ENCODE measurements at places on chromosomes 3 and 15. TPM values are rescaled to one million over a fixed set of nuclear protein-coding genes. Genes with fewer than 3 reads are reported as not detected.
A peak's percentile ranks its signal among the peaks of the same experiment; 100 is the strongest.

DNA sequence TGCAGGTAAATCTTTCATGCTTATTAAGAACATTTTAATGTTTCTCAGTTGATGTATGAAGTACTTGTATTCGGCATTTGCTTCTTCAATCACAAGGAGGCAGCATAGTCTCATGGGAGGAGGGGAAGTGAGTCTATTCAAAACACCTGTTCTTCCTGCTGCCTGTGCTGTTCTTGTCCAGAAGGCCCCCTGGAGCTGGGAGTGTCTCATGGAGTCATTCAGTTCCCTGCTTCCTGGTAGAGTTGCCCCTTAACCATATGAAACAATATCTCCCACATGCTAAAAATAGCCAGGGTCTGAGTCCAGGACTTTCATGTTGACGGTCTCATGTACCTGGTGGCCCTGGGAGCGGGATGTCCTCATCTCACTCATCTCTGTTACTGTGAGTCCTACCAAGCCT is 15.5 kb upstream of the PPP1R2 start:
- DNase-seq = peak; percentile 75

- DNase-seq = no peak
These were observed 1.7 kb downstream of the LRRC2 start for GRCh38 chr3:46564190-46565021.

DNA sequence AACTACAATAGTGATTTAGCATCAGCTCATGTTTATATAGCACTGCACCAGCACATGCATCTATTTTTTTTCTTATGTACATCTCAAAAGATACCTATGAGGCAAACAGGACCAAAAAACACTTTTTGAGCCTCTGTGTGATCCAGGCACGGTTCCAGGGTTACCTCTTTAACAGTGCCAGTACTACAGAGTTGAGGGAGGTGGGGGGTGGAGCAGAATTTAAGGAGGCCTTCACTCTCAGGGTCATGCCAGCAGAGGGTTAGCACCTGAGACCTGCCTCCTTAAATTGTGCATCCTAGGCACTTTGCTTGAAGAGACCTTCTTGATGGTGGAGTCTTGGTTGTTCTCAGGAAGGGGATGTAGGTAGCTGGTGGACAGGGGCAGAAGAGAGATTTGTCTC is 150.3 kb upstream of the TBL1XR1 start:
- DNase-seq = no peak

Gene PYGO1
- 11.8 TPM for total RNA-seq

GRCh38 chr3:119343719-119344118 is 49.5 kb downstream of the ARHGAP31 start:
- peak; percentile 26 for DNase-seq

Gene SCAANT1
- not detected for total RNA-seq

DNA sequence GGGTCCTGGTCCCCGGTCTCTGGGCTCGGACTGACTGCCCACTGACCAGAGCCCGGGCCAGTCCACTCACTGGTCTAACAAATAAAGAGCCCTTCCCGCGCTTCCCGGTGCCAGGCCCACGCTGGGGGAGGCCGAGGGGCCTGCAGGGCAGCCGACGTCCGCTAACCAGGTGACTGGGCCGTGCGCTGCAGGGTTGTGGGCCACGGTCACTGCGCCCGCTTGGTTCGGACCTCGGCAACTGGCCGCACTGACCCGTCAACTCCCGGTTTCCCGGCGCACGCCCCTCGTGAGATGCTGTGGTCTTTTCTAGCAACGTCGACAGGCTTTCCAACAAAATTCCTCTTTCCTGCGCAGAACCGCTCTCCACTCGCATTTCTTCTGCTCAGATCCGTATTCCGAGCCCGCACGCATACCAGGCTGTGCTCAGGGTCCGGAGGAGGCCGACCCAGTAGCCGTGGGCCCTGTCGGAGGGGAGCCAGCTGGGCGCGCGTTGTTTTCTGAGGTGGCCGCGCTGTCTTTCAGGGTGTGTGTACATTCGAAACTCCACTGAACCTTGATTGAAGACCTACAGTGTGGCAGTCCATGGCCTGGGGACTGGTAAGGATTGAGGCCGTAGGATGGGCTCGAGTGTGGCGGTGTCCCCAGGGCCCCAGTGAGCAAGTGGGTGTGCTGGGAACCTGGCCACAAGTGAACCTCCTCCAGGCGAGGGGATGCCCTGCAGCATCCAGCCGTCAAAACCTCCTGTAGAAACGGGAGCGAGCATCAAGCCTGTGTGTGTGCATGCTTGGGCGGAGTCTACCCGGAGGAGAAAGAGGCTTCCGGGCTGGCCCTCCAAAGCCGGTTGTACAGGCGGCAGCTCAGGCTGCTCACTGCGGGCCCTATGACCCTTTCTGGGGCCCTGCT is 875 bp upstream of the NT5DC2 start:
- DNase-seq = no peak

DNA sequence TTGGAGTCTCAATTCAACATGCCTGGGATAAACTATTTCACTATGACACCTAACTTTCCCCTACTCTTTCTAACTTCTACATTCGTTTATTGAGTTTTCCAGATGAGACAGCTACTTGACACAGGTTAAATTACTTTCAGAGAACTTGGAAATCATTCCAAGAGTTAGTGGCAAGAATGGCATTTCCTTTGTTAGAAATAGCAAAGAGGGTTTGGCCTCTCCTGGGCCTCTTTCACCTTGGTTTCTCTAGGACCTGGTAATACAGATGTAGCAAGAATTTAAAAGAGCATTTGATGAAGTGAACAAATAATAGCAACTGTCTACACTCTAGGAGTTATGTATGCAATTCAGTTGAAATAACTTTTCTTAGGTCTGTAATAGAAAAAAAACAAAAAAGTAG is 748.9 kb downstream of the MECOM start:
- DNase-seq = no peak

Gene MORC1
- not detected for total RNA-seq

Gene XCR1
- not detected for total RNA-seq

DNA sequence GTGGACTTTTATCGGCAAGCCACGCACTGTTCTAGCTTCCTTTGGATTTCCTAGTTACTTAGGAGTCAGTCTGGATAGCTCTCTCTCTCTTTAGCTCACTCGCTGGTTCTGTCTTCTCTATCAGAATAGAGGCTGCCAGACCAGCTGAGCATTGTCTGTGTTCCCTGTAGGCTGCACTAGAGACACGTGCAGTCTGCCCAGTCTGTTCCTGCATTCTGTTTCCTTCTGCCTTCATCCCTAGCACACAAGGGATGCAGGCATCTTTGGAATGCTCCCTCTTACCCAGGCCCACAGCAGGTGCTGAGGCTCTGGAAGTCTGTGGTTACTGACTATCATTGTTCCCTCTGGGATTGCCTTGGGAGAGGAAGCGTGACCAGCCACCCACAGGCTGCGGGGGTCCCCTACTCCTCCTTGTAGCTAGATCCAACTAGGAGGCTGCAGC is 322.8 kb downstream of the ZNF621 start:
- peak; percentile 26 for DNase-seq

DNA sequence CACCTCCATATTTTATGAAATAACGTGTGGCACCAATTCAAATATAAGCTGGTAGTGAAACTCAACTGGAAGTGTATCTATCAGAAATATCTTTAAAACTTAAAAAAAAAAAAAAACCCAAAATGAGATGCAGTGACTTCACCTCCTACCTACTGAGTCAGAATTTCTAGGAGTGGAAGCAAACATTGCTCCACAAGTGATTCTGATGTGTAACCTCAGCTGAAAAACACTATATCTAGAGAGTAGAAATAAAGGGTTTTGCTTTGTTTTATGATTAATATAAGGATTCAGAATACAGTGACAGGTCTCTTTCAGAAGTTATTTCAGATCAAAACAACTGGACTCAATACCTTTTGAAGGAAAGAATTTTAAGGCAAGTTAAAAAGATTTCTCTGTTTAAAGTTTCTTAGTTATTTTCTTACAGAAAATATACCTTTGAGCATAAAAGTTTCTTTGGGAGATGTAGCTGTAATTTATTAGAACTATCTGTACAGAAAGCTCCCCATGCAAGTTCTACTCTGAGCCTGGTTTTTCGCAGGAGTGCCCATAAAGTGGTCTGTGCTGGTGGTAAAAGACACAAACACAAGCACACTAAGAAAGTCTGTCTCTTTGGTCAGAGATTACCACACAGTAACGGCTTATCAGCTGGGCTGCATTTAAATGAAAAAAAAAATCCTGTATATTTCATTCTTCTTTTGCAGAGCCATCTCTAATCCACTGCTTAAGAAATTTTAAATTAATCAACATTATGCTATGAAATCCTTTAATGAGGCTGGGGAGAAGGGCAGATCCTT is 59.9 kb upstream of the PPIB start:
- DNase-seq = no peak

DNA sequence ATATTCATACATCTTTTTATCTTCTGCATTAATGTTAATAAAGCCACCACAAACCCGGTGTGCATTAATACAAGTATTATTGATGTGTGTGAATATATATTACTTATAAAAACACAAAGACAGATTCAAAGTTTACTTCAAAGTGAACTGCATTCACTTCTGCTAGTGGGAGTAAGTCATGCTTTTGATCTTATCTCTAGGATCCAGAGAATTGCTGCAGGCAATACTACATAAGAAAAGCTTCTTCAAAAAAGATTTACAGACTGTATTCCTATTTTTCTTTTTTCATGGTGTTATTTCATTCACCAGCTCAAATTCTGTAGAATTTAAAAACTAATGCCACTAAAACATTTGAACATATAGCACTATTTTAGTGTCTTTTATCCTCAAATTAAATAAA is 87.5 kb upstream of the CBLB start:
- DNase-seq = peak; percentile 56

Gene PRICKLE2
- 0.69 TPM for total RNA-seq

- peak; percentile 12 for DNase-seq
These were observed 147.9 kb downstream of the IGSF11 start for GRCh38 chr3:118886708-118887107.

- no peak for DNase-seq
These were observed 27.6 kb downstream of the RUBCN start for GRCh38 chr3:197709135-197709534.

DNA sequence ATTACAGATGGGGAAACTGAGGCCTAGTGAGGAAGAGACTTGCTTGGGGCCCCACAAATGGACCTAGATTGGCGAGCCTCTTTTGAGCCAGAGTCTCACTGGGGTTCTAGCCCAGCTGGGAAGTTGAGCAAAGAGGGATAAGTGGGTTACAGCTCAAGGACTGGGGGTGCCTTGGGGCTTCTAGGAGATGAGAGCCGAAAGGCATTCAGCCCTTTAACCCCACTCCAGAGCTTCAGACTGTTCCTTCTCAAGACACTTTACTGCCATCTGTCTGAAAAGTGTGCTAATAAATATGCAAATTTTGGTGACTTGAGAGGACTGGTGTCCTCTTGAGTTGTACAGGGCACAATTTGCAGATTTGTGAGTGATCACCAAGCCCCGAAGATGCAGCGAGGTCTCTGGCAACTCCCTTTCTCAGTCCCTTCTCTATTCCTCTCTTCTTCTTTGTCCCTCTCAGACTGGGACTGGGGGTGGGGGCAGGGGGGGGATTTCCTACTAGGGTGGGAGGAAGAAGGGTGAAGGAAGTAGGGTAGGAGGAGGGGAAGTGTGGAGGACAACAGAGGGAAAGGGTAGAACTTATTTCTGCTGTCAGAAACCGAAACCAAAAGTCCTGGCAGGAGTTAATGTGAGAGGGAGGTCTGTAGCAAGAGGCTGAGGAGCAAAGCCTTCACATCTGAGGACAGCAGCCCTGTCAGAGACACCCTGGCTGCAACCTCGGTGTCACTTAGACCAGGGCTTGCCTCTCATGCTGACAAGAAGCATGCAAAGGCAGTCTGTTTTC is 16.2 kb upstream of the ANKDD1A start:
- DNase-seq = peak; percentile 20

Gene PPM1L
- total RNA-seq = 1.0 TPM

DNA sequence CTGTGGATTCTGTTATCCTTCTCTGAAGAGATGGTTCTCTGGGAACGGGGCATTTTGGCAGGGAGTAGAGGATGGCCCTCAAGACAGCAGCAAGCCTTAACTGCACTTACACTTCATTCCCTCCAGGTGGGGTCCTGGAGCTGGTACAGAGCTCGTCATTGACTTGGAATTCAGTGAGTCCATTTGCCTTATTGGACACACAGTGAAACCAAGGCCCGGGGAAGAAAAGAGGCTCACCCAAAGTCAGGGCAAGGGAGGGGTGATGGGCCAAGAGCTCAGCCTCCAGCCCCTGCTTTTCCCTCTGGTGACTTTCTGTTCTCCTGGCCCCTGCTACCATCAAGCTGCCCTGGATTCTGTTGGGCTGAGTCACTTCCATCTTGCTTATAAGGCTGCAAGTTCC is 125.6 kb downstream of the ETFA start:
- peak; percentile 88 for DNase-seq

Gene C15orf62
- total RNA-seq = not detected

DNA sequence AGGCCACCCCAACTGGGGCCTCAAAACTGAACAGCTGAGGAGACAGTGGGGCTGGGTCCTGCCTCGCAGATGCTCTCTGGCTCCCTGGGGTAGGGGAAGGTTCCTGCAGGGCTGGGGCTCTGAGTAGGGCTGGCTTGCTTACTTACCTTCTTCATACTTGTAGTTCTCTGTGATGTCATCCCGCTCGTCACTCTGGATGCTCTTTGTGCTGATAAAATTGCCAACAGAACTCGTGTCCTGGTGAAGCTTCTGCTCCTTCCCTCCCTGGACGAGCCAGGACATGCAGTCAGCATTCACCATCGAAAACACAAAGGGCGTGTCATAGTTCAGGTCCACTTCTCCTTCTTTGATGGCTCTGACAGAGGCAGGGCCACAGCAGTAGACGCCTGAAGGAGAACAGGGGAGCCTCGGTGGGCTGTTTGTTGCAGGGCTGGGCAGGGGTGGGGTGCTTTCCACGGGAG is 17.9 kb upstream of the EPB42 start:
- DNase-seq = no peak

GRCh38 chr3:123743121-123743520 is 141.0 kb downstream of the MYLK start:
- DNase-seq = no peak

Gene THSD4
- total RNA-seq = 0.50 TPM

Gene CHRNA5
- total RNA-seq = 12.6 TPM

Gene CDC25A
- 14.9 TPM for total RNA-seq

Gene PLA2G4E
- not detected for total RNA-seq

DNA sequence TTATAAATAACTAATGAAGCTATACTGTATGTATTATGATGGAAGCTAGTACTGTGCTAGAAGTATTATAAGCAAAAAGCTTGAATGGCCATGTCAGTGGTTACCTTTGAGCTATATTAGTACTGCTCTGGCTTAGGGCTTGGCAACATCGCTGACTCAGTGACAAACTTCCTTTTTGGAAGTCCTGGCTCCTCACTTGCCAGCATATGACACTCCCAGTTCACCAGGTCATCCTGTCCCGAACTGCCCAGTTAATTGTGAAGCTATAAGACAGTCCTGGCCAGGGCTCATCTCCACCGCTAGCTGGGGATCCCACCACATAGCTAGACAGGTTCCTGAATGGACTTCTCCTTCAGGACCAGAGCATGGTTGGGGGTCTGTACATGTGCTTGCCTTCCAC is 31.9 kb downstream of the RAB8B start:
- DNase-seq = no peak

DNA sequence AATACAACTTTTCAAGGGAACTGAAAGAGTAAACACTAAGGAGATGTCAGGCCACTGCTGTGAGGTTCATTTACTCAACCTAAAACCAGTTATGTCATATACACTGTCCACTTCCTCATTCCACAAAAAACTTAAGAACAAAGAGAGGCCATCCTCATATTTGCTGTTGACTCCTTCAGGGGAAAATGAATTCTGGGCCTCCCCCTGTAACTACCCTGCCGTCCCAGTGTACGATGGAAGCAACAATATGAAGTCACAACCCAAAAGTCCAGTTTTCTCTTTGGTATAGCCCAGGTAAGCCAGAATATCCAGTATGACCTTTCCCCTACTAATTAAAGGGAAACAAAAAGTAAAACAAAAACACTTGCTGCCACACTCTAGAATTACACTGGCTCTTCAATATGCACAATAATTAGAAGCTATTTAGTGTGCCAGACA is 16.2 kb downstream of the CEP152 start:
- DNase-seq = no peak

Gene BFSP2
- 0.40 TPM for total RNA-seq

Gene CCRL2
- total RNA-seq = not detected

All from SK-MEL-5 (cell line).